Adrenal gland (tissue), 19 donors: ENCODE measurements at places on chromosomes 6 and 20. TPM values are rescaled to one million over a fixed set of nuclear protein-coding genes. Genes with fewer than 3 reads are reported as not detected.

Gene DUSP15
- 5.5 TPM for total RNA-seq

Gene EPPIN
- not detected for total RNA-seq

Gene CMTR1
- total RNA-seq, result 24.1 TPM

Gene DLL1
- 7.8 TPM for total RNA-seq

Gene ATP6V1G2
- total RNA-seq, result 2.6 TPM

Gene AGER
- 2.7 TPM for total RNA-seq

Gene SEMG1
- not detected for total RNA-seq
